ENCODE measurements at places on chromosomes 4 and X.

DNA sequence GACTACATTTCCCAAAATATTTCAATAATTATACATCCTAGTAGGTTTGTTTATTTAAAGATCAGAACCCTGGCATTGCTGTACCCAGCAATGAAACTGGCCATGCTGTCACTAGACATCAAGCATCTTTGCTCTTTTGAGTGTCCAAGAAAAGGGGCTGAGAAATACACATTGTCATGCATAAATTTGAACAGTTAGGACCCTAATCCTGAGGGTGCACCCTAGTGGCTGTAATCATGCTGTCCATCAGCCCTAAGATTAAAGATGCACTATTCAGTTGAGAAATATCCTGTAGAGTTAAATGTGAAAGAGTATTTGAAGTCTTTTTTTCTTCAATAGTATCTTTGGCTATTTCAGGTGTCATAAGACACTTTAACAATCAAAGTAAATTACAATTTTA, 108.8 kb downstream of the NFKB1 start:
- DNase-seq = no peak

GRCh38 chr4:7054106-7054880, 11.1 kb downstream of the TADA2B start:
- no peak for DNase-seq

- DNase-seq = no peak
Measured at GRCh38 chrX:71603618-71604017, 14.7 kb downstream of the CXCR3 start.

- no peak for DNase-seq
Measured at GRCh38 chr4:179597301-179597700, 2155.1 kb upstream of the AGA start.

- no peak for DNase-seq
Measured at GRCh38 chrX:17747692-17748091, 10.4 kb downstream of the SCML1 start.

- no peak for DNase-seq
Measured at GRCh38 chr4:107034091-107034995, 1.8 kb downstream of the DKK2 start.
